ENCODE measurements at places on chromosomes 12 and 14.

GRCh38 chr14:94290197-94290596 lies 2.9 kb downstream of the SERPINA10 start:
- DNase-seq, result no peak

DNA sequence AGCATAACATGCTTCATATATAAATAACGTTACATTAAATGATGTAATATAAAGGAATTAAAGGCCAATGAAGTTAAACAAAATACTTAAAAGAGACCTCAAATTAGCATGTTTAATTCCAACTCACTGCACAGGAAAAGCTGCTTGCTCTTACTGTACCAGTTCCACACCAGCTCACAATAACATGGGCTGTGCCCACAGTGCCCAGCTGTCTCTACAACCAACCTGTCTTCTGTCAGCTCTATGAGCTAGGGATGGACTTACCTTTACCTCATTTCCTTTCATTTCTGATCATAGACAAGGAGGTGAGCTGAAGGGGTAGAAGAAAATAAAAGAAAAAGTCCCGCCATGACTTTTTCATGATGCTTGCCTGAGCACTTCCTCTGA lies 64.8 kb downstream of the NKX2-1 start:
- no peak for DNase-seq

GRCh38 chr14:104335611-104336010 lies 197.2 kb downstream of the KIF26A start:
- no peak for DNase-seq

DNA sequence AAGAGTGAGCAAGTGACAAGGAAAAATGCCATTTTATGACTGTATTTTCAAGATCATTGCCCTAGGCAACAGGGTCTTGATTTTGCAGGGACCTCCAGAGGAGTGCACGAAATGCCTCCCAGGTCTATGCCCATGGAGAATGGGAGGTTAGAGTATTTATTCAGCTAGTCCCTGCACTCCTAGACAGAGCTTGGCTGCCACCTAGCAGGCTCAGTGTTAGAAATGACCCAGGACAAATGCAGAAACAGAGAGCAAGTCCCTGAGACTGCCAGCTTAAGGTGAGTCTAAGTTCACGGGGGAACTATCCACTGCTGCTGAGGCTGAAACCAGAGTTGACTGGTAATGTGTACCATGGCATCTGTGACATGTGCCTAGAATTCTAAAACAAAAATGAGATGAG lies 506.4 kb downstream of the MED13L start:
- no peak for DNase-seq

- DNase-seq, result peak; percentile 60
These were observed 147.9 kb upstream of the HIF1A start for GRCh38 chr14:61547186-61548069.

GRCh38 chr12:76256904-76257303 lies 91.3 kb downstream of the BBS10 start:
- no peak for DNase-seq

DNA sequence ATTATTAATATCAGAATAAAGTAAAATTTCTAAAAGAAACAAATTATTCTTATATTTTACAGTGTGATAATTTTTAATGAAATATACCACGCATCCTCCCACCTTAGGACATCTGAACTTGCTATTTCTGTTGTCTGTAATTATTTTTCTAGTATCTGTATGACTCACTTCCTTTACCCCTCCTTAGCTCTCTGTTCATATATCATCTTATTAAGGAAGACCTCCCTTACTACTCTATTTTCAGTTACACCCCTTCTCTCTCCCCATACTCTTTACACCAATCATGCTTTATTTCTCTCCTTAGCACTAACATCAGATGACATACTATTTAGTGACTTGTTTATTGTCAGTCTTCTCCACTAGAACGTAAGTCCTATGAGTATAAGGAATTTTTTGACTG lies 34.2 kb upstream of the C12orf50 start:
- DNase-seq, result peak; percentile 20

GRCh38 chr14:34539407-34540180 lies at the start of gene EAPP:
EAPP (minus strand) TSS chr14:34539701; CDS start chr14:34539628, 73 bp downstream.
- peak; percentile 96 for DNase-seq

- no peak for DNase-seq
These were observed 120.9 kb downstream of the EFCAB11 start for GRCh38 chr14:89833661-89834060.

GRCh38 chr12:92446083-92446460 lies 256.7 kb upstream of the PLEKHG7 start:
- DNase-seq, result no peak

DNA sequence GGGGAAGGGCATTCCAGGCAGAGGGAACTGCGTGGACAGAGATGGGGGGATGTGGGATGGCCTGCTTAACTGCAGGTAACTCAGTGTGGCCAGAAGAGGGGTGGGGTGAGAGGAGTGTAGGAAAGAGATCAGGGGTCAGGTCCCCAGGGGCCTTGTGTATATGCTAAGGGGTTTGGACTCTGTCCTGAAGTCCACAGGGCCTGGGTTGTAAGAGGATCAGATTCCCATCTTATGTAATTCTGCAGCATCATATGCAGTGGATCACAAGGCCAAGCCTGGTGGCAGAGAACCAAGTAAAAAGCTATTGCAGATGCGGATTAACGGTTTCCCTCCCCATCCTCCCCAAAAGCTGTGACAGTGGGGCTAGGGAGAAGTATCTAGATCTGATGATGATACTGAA lies 8.7 kb downstream of the TCTN1 start:
- no peak for DNase-seq

- no peak for DNase-seq
These were observed 34.0 kb downstream of the ALG10B start for GRCh38 chr12:38350342-38351174.

DNA sequence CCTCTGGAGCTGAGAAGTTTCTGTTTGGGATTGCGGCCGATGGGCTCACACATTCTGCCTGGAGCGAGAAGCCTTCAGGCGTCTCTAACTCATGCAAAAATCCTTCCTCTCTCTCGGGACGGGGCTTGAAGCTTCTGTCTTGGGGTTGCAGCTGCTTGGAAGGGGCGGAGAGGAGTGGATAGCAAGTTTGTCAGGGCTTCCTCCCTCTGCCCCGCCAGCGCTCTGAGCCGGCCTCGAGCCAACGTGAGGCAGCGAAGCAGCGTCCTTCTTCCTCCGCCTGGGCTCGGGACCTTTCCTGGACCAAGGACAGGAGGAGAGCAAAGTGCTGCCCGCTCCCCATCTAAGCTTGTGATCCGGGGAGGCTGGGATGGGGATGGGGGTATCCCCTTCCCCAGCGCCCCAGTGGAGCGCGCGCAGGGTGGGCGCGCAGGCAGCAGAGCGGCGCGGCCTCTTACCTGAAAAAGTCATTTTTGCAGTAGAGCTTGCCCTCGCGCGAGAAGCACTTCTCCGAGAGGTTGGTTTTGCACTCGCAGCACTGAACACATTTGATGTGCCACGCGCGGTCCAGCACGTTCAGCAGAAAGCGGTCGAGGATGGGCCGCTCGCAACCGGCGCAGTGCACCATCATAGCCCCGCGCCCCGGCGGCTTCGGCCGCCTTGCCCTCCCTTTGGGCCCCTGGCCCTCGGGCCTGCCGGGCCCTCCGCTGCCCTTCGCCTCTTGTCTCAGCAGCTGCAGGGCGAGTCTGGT lies 626 bp downstream of the LHX5 start:
- no peak for DNase-seq
